Kidney (tissue), 22 donors: ENCODE measurements at places on chromosomes 2 and 18. TPM values are rescaled to one million over a fixed set of nuclear protein-coding genes. Genes with fewer than 3 reads are reported as not detected.

HAAO gene
- total RNA-seq, result 16.2 TPM

BMP10 gene
- total RNA-seq, result not detected

PTPRM gene
- total RNA-seq, result 98.9 TPM

EMILIN1 gene
- 75.2 TPM for total RNA-seq

DNA sequence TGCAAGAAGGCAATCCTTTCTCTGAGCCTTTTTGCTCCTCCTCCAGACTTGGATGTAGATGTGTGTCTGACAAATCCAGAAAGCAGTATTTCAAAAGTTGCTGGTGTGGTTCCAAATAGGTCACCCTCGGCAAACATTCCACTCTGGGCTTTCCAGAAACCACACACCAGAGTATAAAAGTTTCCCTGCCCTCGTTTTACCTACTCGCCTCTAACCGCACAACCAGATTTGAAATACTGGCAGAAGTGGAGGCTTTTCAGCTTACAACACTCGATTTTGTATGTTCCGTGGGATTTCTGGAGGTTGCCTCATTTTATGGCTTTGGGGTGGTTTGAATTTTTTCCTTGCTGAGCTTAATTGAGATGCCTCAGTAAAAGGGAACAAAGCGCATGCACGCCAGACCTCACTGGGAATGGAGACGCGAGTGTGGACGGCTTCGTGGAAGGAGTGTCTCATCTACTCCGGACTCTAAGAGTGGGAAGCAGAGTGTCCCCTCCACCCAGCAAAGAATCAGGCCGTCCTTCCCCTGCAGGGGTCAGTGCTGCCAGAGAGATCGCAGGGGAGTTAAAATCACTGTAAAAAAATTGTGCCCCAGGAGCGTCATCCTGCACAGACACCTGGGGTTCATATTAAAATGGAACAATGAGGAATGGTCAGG lies 44.0 kb upstream of the RPL31 start:
- peak; percentile 25 for DNase-seq

- no peak for DNase-seq
These were observed 131.3 kb downstream of the CCBE1 start for GRCh38 chr18:59565957-59566356.

DNA sequence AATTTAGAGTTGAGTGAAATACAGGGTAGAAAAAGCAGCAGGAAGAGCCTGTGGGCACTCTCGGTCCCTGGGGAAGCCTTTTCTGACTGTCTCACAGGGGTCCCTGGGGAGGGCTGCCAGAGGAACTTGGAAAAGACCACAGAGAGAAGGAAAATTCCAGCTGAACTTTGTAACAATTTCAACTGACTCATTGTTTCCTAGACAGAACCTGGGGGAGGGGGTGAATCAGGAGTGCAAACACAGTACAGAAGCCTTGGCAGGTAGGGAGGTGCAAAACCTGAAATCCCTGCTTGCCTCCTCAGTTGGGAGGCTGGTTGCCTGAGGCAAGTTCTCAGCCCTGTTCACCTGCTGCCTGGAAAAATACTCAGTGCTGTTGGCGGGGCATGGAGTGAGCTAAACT lies 106.8 kb downstream of the GRB14 start:
- DNase-seq, result no peak

- no peak for DNase-seq
These were observed 18.9 kb downstream of the SALL3 start for GRCh38 chr18:78998371-78999071.

GRCh38 chr2:225100856-225101294 lies 58.6 kb upstream of the DOCK10 start:
- DNase-seq, result no peak

DNA sequence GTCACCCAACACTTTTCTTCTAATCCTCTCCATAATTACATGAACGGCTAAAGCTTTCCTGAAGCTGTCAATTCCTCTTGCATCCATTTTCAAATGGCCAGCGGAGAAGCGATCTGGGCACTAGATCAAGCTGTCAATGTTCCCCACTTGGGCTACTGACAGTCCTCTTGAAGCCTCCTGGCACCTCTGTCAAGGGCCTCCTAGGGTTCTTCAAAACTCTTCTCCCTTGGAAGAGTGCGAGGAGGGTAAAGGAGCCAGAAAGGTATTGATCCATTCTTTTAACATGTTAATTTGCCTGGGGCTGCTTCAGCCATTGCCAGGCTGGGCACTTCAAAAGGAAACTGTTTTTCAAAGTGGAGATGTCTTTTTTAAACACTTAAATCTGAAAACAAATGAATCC lies 19.8 kb downstream of the EPHA4 start:
- no peak for DNase-seq

DNA sequence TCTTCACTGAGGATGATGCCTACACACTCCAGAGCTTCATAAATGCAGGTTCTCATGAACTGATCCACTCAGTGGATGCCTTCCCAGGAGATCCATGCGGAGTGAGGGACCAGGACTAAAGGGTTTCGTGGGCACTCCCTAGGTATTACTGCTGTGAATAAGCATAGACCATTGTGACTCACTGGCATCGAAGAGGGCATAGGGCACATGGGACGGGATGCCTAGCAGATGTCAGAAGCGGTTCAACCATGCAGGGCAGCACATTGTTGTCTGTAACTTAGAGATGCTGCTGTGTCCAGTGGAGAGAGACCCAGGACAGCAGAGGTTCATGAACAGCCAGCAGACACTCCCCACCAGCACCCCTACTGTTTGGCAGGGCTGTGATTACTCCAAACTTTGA lies 17.2 kb downstream of the GKN2 start:
- DNase-seq, result no peak
